ENCODE measurements at places on chromosomes 11 and 22.

DNA sequence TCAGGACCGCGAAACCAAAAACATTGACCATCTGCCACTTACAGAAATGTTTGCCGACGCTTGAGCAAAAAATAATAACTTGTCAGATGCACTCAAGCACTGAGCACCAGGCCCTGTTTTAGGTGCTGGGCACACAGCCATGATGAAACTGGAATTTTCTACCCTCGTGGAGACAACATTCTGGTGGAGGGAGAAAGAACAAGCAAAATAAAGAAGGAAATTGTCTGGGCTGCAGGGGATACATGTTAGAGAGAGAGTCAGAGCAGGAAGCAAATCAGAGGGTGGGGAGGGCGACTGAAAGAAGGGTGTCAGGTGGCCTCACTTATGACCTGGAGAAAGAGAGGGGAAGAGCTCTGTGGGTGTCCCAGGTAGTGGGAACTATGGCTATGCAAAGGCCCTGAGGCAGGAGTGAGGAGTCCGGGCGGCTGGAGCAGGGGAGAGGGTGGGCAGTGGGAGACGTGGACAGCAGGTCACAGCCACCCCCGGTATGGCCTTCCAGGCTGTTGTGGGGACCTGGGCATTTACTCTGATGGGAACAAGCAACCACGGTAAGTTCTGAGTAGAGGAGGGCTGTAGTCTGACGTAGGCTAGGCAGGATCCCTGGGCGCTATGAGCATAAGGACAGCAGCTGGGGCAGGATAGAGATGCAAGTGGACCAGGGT lies 78.8 kb downstream of the MYEOV start:
- DNase-seq = no peak

GRCh38 chr11:35432464-35432863 lies 13.1 kb upstream of the SLC1A2 start:
- no peak for DNase-seq

- DNase-seq = no peak
These were observed 432.2 kb downstream of the RAB38 start for GRCh38 chr11:87743007-87743406.

- DNase-seq = no peak
These were observed 35.5 kb upstream of the GAB4 start for GRCh38 chr22:17043521-17043920.

DNA sequence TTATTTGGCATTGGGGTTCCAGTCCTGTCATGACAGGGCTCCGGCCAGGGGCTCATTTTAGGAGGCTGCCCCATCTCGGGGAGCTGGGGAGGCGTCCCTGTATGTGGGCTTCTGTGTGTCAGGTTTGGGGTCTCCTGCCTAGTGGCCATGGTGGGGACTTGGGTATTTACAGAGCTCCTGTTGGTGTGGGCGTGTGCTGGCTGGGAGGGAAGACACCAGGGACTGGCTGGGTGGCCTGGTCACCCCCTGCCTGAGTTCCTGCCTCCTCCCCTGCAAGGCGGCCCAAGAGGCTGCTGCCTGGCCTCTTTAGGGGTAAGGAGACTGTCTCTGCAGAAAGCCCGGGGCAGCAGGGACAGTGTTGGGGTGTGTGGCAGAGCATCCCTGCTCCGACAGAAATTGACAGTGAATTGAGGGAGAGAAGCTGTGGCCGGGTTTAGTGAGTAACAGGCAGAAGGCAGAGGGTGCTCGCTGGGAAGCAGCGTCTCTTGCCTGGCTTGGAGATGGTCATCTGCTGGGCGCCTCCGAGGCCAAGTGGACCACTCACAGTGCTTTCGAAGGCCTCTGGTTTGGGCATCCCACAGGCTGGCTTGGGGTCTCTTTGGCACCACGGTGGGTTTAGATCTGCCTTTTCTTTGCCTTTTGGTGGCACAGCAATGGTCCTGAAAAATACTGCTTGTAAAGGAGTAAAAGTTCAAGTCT lies 40.3 kb upstream of the GRAMD4 start:
- no peak for DNase-seq

- DNase-seq = no peak
These were observed 581.5 kb downstream of the LRRC4C start for GRCh38 chr11:40877981-40878380.

GRCh38 chr11:13341026-13341425 lies 63.4 kb downstream of the BMAL1 start:
- DNase-seq = no peak

- no peak for DNase-seq
These were observed 521 bp upstream of the PTS start for GRCh38 chr11:112225753-112226061.

- no peak for DNase-seq
These were observed 32.8 kb downstream of the FAM227A start for GRCh38 chr22:38623351-38623750.

Data from stimulated activated CD8-positive, alpha-beta memory T cell treated with anti-CD3 and anti-CD28 coated beads, Interleukin-15, amount 100 ng/mL, for 24 hours (primary cell).